ENCODE measurements at places on chromosomes 7 and 10.
A peak's percentile ranks its signal among the peaks of the same experiment; 100 is the strongest.

- no peak for DNase-seq
Observed at GRCh38 chr7:35968140-35968940, 167.5 kb downstream of the SEPTIN7 start.

GRCh38 chr7:14839307-14839706, 63.2 kb downstream of the DGKB start:
- DNase-seq: no peak

- no peak for DNase-seq
Observed at GRCh38 chr10:78579576-78579975, 489.2 kb upstream of the ZMIZ1 start.

DNA sequence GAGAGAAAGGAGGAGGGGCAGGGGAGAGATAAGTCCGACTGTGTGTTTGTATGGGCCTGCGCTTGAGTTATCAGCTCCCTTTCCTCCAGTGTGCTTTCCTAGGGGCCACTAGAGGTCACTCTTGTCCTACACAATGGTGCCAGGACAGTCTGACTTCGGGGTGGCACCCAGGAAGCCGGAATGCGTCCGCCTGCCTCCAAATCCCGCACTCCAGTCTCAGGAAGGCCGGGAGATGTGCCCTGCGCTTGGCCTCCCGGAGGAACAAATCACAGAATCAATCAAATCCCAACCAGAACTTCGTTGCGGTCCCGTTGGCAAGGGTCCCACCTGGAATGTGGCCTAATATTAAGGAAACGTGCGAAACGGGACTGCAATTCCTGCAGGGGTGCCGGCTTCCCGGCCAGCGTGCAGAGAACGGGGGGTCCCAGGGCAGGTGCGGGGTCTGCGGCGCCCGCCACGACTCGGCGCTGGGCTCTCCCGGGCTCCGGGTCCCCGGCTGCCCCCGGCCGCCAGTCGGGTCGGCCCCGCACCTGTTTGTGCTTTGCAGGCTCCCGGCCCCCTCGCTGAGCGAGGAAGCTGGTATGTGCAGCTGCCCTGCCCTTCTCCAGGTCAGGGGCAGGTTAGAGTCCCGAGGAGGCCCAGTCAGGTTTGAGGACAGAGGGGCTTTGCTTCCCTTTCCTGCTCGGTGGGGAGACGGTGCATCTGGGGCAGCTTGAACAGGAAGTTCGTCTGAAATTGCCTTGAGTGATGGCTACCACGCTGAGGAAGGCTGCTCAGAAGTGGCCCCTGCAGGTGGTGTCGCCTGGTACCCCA, 21.0 kb upstream of the HPS1 start:
- DNase-seq: peak; percentile 66

DNA sequence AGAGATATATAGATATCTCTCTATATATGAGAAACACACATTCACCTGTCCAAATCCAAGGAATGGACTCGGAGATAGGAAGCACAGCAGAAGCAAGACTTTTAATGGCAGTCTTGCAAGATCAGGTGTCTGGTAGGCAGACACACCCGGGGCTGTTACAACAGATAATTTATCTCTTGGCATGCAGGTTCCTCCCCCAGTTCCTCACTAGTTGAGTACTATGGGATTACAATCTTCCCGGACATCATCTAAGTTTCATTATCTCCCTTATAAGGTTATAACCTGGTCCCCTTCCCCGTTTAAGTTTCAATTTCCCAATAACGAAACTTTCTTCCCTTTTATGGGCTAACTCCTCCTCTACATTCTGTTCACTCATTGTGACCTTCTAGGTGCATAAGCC, 399.3 kb downstream of the PPP1R3A start:
- DNase-seq: no peak

GRCh38 chr7:77439572-77439971, 23.4 kb upstream of the GSAP start:
- DNase-seq: no peak

DNA sequence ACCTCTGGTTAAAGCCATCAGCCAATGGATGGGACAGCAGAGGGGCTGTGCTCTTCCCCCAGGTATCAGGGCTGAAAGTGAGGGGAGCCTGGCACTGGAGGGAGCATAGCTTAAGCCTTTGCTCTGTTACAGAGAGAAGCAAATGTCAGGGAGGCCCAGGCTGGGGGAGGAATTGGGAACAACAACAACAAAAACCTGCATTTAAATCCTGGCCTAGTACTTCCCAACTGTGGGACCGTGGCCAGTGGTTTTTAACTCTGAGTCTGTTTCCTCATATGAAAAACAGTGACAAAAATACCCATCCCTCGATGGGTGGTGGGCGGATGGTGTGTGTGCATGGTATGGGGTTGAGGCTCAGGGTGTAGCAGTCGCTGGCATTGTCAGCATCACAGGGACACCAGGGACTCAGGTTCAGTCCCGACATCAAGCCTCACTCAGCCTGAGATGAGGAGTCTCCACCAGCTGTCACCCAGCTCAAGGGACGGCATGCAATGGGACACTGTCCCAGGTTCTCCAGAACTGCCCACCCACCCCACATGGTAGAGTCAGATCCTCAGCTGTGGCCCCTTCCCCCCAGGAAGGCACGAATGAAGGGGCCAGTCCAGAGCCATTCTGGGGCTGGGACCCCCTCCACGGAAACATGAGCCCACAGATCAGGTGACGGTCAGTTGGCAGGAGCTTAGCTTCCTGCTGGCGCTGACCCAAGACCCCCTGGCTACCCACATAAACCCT, 74.5 kb downstream of the AFAP1L2 start:
- DNase-seq: no peak

DNA sequence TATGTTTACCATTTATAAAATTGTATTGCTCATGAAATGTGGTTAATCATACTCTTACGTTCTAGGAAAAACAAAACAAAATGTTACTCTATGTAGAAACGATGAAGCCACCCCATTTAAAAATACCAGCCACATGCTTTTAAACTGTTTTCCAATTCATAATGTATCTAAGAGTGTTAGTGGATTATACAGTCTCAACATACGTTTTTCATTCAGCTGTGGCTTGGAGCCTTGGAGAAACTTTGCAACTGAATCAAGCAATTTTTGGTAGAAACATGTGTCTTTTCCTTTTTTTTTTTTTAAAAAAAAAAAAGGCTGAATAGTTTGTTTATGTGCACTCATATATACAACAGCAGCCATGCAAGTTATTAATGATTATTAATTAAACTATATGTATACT, 378.0 kb upstream of the SEMA3D start:
- DNase-seq: no peak

DNA sequence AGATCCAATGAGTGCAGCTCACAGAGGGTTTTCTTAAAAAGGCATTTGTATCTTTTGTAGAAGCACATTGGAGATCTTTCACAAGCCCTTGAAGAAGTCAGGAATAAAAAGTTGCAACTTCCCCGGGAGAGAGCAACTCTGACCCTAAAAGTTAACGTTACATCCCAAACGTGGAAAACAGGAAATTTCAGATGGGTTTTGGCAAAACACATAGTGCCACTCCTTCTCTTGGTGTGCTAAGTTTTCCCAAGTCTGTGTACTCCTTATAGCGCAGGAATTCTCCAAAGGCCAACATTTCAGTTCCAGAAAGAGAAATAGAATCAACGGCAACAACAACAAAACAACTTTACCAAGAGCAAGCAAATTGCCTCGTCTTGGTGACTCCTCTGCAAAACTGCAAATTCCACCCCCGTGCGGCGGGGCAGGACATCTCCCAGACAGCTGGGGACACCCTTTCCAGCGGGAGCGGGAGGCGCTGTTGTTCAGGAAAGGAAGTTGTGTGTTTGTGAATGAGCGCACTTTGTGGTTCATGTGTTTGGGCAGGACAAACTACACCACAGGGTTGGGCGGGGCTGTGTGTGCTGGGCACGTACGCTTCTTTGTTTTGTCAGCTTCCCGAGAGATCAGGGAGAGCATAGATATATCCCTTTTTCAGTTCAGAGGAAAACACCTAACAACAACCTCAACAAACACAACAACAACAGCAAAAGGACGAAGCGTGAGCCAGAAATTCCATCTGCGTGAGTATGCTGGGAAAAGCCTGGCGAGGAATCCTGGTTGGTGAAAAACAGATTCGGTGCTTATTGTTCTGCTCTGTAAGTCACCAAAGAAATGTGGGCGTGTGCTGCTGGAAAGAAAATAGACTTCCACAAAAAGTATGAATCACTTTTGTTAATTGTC, 294.7 kb upstream of the PITRM1 start:
- no peak for DNase-seq

DNA sequence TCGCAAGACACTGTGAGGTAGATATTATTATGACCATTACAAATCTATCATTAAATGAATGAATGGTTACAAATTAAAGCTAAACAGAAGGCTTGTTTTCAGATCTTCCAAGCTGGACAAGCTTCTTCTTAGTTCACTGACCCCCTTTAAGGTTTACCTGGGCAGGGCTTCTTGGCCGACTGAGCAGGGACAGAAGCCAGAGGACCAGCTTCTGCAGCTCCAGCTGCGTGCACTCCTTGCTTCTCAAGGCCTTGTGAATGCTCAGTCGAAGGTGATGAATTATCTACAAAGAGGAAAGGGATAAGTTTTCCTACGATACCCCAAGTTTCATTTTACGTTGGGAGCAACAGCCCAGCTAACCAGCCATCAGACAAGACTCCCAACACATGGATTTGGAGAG, 9.3 kb downstream of the ZC3HAV1L start:
- DNase-seq: no peak

DNA sequence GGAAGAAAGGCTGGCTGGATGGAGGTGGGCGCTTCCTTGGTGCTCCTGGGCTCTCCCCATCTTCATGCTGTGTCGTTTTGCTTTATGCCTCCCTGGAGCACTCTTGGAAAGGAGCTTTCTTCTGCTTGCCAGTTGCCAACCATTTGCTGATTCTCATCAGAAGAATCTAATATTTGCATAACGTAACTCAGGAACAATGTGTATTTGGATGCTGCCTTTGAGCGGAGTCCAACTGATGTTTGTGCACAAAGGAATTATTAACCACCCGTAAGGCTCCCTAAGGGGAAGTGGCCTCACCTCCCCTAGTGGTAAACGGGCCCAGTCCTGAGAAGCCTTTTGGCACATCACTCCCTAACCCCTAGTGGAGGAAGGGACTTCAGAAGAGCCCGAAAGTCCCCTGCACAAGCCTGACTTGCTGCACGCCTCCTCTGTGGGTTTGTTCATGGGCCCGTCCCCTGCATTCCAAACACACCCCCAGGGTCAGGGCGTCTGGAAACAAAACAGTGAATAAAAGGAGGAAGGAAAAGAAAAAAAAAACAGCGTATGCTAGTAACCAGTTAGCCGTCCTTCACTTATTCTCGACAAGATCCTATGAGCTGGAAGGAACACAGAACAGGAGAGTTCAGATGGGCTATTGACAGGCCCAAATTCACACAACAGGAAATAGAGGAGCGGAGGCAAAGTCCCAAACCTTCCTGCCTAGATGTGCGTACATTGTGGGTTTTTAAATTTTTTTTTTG, 602.2 kb downstream of the LRMDA start:
- DNase-seq: no peak

- DNase-seq: no peak
Observed at GRCh38 chr7:379456-380138, 89.6 kb downstream of the FOXL3 start.

DNA sequence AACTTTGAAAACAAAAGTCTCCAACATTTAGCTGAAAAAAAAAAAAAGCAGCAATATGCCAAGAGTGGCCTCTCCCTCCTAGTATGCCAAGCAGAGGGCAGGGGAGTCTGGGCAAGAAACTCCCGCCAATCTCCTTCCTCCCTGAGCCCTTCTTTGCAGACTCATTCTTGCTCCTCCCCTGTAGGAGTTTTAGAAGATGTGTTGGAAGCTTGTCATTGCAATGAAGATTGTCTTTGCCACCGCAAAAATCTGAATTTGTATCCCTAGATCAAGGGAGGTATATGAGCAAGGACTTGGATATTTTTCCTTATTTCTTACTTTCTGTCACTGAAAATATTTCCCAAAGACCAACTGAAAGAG, 2.6 kb upstream of the TNS3 start:
- DNase-seq: no peak

DNA sequence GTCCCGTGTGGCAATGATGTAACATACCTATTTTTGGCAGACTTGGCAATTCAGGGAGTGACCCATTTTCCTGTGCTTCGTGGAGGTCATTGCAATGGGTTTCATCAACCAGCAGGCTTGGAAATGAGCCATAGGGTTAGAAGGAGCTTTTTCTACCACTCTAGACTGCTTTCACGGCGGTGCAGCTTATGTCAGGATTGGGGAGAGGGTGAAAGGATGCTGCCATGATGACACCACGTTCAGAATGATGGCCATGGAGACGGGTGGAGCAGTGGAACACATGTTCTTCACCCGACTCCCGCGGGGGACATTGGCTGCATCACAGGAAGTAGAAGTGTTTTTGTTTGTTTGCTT, 220.2 kb downstream of the EMX2 start:
- DNase-seq: no peak

DNA sequence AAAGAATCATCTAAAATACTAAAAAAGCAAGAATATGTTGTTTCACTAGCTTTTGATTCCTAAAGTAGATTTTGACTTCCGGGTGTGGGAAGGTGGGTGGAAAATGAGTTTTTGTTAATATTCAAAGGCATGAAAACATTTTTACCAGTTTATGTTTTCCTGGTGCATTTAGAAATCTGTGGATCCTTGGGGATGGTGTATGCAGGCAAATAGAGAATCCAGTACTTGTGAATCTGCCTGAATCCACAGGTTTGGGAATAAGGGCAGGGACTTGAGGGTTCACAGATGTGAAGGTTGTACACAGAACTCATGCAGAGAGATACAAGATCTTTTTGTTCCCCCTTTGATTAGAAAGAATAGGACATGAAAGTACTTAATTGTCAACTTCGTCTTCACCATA, 22.4 kb downstream of the AUTS2 start:
- DNase-seq: no peak

GRCh38 chr10:119805702-119806230, 66.9 kb downstream of the MCMBP start:
- DNase-seq: no peak

DNA sequence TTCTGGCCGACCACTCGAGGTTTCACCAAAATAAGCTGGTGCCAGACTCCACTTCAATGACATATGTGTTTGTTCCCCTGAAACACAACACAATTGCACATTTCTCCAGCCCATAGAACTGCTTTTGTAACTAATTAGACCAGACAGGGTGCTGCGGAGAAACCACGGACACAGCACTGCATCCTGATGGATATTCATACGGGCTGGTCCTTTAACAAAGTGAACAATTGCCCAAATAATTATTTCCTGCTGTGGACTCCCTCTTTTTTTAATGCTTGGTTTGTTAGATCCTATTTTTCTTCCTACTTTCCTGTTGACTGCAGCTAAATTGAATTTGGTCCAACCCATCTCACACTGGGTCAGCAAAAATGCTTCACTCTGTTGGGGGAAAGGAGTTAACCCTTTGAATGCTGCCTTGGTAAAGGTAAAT, 198.6 kb upstream of the BMPER start:
- no peak for DNase-seq

- DNase-seq: no peak
Observed at GRCh38 chr7:7970531-7971307, 2.1 kb downstream of the GLCCI1 start.
